ENCODE measurements at places on chromosomes 2 and 18.

DNA sequence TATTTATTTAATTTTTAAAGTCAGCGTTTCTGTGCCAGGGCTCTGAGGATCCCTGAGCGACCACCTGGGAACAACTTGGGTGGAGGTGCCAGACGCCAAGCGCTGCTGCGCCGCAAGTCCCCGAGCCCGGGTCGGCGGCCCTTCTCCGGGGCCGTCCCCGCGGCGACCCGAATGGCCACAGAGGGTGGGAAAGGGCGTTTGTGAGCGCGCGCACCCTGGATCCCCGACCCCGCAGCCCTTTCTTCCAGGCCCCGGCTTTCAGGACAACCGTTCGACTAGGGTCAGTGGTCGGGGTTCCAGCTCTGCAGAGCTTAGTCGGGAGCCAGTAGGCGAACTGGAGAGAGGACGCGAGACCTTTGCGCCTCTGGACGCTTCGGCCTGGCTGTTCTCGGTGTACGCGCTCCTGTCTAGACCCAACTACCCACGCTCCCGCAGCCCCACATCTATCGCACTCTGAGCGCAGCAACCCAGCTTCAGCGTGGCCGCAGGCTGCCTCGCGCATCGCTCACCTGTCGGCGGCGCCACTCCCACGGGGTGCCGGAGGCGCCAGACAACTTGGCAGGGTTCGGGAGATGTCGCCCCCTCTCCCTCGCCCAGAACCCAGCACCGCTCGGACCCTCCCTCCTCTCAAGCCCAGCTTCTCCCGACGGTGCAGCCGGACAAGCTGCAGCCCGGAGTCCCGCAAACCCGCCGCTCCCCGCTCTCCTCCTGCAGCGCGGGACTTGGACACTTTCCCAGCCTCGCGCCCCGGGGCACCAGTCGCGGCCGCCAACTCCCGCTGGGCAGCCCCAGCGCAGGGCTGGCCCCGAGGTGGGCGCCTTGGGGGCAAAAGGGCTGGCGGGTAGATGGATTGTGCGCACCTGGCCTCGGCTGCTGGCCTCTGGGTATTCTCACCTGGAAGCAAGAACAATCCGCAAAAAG is 758 bp downstream of the LYPD1 start:
- DNase-seq, result peak; percentile 28

- peak; percentile 84 for DNase-seq
Observed at GRCh38 chr2:33022989-33023727, 76.4 kb downstream of the LTBP1 start.

- DNase-seq, result no peak
Observed at GRCh38 chr2:33810046-33810835, 211.1 kb upstream of the FAM98A start.

- no peak for DNase-seq
Observed at GRCh38 chr2:232400256-232401015, 6.2 kb upstream of the ALPG start.

DNA sequence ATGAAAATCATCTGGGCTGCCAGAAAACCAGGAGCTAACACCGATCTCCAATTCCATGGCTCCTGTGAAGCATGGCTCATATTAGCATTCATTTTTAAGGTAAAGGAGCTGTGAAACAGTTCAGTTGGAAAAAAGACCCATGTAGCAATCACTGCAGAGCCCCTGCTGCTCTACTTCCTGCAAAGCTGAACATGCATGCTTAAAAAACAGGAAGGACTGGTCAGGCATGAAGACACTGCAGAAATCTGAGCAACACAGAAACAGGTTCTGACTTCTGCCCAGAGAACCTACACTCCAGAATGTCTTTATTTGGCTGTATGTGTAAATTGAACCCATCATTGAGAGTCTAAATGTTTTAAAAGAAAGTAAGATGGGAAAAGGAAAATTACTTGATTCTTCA is 950.6 kb downstream of the DCDC2C start:
- no peak for DNase-seq

DNA sequence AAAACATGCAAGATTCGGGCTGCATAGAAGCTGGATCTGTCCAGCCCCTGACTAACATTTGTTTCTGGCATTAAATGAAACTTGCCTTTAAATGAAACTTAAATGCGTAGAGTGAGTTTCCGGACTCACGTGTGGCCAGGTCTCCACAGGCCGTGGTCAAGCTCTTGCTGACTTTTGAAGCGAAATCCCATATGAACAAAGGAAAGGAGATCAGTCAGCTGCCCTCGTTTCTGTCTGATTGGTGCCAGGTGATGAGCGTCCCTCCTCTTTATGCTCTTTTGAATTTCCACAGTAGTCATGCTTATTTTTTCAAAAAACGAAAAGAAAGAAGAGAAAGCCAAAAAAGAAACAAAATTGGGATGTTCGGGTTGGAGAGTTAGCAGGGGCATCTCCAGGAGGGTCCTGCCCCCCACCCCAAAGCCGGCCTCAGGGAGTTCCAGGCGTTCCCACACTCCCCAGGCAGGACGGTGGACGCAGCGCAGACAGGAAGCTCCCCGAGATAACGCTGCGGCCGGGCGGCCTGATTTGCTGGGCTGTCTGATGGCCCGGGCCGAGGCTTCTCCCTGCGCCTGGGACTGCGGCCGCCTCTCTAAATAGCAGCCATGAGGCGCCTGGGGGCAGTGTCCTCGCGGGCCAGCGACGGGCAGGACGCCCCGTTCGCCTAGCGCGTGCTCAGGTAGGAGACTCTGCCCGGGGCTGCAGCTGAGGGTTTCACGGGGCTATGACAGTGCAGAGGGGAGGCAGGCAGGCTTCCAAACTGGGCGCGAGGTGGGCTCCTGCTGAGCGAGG is at the start of gene COLEC11:
Gene COLEC11 (plus strand): TSS at position 620 of the 789 bp plus-strand sequence. CDS start 9,229 bp downstream, outside the sequence.
- DNase-seq, result no peak

GRCh38 chr2:196335221-196335634 is 163.8 kb upstream of the STK17B start:
- no peak for DNase-seq

DNA sequence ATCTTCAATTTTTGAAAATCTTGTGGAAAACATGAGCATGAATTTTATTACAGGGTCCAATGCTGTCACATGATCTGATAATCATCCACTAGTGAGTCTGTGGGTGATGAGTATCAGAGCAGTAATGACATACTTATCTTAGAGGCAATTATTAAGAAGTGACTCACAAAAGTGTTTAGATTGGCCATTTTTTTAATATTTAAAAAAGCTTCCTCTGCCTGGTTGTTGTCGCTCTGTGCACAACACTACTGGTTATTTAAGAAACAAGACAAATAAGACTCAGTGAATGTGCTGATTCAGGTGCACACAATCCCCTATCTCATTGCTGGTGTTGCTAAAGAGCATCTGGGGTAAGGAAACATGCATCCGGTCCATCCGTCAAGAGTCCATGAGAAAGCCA is 665.8 kb upstream of the ZEB2 start:
- no peak for DNase-seq

GRCh38 chr2:189142893-189143759 is 36.4 kb downstream of the COL5A2 start:
- DNase-seq, result peak; percentile 52

DNA sequence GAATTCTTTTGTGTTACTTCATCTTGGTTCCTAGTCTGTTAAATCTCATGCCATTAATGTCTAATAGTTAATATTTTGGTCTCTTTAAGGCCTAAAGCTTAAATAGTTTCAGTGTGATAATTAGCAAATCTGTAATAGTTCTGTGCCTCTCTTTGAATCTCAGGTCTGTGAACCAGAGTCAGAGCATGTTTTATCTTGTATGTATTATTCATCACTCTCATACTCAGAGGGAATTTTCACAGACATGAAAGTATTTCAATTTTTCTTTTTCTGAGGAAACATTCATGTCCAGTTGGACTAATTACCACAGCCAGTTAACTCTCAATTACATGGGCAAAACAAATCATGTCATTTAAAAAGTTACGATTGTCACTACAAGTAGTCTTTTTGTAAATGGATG is 931.9 kb upstream of the SLC39A10 start:
- DNase-seq, result peak; percentile 51

GRCh38 chr2:119469131-119469530 is 37.5 kb downstream of the TMEM37 start:
- no peak for DNase-seq

- DNase-seq, result no peak
Observed at GRCh38 chr2:241514986-241515737, 6.8 kb upstream of the STK25 start.

GRCh38 chr2:39008665-39009064 is 112.2 kb downstream of the SOS1 start:
- no peak for DNase-seq

DNA sequence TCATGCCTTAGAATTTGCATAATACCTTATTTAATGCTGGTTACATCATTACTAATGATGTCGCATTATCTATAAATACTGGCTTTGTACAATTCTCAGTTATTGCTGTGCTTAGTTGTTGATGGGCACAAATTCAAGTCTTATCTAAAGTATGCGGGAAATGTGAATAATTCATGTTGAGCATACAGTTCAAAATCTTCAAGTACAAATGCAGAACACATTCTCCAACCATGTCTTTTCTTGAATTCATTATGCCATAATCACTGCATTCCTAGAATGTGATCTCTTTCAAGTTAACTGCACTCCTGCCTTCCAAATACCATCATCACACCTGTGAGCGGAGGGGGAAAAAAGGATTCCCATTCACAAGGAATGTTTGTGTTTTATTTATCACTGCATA is 337.0 kb downstream of the MBD2 start:
- DNase-seq, result no peak

DNA sequence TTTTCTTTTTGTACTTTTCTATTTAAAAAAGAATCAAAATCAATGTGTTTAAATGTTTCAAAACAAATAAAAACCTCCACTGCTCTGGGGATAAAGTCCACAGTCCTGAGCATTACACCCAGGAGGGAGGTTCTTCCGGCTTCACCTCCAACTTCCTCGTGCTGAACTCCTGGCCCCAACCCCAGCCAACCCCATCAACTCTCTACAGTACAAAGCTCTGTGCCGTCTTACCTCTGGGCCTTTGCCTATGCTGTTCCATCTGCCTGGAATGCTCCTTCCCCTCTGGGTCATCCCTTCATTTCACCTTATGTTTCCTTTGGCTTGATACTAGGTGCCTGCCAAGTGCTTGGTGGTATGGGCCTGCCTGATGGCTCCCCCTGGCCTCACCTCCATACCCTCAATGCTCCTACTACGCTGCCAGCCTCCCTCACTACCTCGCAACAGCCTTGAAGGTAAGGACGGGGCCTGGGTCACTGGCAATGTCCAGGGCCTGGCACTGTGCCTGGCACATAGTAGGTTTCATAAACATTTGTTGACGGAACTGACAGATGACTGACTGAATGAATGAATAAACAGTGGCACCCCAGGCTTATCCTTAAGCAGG is 28.8 kb downstream of the SDC1 start:
- no peak for DNase-seq

DNA sequence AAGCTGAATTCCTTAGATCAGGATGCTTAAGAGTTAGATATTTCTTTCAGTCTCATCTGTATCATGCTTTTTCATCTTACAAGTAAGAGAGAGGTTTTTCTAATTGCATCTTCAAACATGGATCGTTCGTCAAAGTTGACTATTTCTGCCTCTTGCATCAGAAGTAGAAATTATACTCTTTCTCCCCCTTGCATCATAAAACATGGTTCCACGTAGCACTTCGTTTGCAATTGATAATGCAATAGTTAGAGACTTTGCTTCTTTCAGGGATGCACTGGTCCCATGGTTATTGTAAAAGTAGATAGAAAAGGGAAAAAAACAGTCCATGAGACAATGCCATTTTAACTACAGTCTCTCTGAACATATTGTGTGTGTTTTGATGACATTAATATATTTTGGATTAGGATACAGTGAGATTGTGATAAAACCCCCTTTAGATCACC is 75.1 kb upstream of the PARD3B start:
- no peak for DNase-seq
